ENCODE measurements at places on chromosomes 3 and 15. TPM values are rescaled to one million over a fixed set of nuclear protein-coding genes. Genes with fewer than 3 reads are reported as not detected.

DNA sequence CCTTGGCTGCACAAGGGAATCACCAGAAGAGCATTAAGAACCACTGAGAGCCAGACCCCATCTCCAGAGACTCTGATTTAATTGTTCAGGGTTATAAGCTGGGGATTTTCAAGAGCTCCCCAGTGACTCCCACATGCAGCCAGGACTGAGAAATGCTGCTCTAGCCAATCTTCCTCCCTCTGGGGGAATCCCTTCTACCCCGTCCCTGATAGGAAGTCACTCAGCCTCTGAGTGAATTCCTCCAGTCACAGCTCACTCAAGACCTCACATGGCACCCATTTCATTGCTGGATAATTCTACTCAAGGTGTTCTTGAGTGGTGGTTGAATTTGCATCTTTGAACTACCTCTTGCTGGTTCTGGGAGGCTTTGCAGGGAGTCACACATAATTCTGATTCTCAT is 10.7 kb downstream of the CCR3 start:
- DNase-seq, result no peak

- DNase-seq, result no peak
Measured at GRCh38 chr3:46231323-46231722, 10.9 kb upstream of the CCR3 start.

DNA sequence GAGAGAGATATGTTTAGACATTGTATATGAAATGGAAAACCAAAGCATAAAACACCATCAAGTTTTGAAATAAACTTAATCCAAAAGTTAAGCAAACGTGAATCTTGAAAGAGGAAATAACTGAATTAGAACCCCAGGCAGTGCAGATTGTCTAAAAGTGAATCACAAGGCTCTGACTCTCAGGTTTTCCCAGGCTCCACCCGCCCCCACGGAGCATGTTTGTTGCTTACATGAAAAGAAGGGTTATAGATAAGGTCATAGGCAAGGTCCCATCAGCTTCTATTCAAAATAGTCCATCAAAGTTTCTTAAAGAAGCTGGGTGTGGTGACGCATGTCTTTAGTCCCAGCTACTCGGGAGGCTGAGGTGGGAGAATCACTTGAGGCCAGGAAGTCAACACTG is 29.0 kb upstream of the SLMAP start:
- no peak for DNase-seq

DNA sequence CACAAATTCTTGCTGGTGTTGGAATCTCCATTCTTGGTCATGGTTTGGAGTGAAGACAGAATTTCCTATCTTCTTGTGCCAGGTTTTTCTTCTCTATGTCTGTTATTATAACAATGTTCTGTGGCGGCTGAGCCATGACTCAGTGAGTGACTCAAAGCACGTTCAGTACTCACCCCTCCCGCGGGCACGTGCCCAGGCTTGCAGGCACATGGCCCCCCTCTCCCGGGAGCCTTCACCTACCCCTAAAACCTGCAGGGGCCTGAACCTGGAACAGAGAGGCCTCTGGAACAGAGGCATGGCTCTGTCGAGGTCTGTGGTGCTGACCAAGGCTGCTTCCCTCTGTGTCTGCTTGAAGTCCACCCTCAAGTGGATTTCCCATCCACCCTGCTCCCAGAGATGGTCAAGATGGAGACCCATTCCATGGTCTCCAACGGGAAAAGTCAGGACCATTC is 27.6 kb downstream of the PLXNB1 start:
- DNase-seq, result peak; percentile 84

GRCh38 chr3:23664459-23664858 is 141.3 kb upstream of the UBE2E1 start:
- no peak for DNase-seq

DNA sequence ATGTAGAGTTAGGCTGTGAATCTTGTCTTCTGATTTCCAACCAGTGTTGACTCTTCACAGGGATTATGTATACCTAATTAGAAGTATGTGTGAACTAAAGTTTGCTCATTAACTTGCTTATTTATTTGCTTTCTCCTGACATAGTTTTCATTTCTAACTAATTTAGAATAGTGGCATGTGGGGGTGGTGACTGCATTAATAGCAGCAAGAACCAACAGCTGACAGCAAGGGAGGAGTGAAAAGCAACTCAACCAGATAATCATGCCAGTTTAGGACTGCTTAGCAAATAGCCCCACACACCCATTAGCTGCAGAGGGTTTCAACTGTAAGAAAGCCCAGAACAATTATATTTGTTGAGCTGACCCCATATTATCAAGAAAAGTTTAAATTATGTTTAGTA is 3.8 kb downstream of the ST3GAL6 start:
- DNase-seq, result no peak

GRCh38 chr3:196726788-196727675 is 12.6 kb upstream of the PAK2 start:
- DNase-seq, result no peak

GRCh38 chr3:40996382-40996781 is 202.9 kb upstream of the CTNNB1 start:
- no peak for DNase-seq

DNA sequence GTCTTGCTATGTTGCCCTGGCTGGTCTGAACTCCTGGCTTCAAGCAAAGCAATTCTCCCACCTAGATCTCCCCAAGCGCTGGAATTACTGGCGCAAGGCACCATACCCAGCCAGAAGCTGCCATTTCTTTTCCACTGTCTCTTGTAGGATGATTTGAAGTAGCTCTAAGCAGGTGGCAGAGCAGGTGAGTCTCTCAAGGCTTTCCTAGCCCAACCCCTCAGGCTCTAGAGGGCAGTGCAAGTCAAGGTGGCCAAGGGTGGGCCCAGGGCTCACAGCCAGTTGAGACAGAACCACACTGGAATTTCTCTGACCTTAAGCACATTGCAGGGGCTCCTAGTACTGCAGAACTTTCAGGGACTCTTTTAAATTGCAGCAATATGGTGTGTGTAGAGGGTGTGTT is 15.6 kb upstream of the DAG1 start:
- peak; percentile 44 for DNase-seq

DNA sequence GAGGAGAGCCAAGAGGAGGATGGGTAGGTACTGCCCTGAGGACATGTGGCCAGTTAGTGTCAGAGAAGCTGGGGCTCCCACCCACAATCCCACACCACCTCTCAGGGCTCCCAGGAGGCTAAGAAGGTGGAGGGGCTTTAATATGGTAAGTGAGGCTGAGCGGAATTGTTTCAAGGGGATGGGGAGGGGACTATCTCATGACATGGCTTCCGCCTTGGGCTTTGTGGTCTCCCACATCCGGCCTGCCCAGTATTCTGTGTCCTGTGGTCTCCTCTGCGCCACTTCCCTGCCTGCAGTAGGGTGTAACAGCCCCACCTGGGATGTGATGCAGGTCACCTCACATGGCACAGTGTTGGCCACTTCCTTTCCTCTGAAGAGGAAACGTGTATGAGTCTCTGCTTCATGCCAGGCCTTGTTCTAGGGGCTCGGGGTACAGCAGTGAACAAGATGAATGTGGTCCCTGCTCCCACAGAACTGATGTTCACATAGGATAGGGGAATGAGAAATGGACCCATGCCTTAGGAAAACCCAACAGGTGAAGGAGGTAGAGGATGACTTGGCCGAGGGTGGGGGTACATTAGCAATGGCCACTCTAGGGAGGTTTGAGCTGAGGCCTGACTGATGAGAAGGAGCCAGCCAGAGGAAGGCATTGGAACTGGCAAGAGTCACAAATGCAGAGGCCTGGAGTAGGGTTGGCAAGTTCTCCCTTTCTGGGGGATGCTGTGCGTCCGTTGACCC is 3.2 kb downstream of the NEIL1 start:
- DNase-seq, result no peak

GRCh38 chr3:16060945-16061344 is 113.5 kb upstream of the GALNT15 start:
- peak; percentile 51 for DNase-seq

GRCh38 chr15:85704720-85705429 is 89.8 kb downstream of the KLHL25 start:
- no peak for DNase-seq

DNA sequence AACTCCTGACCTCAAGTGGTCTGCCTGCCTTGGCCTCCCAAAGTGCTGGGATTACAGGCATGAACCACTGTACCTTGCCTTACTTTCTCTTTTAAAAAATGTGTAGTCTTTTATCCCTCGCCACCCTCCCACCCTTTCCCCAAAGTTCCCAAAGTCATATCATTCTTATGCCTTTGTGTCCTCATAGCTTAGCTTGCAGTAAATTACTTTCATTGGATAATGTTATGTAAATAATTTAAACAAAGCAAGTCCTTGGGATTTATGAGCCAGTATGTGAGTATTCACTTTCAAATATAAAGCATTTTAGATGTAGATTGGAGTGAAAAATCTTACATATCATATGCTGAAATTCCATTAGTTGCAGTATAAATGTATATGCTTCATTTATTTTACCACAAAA is 11.0 kb downstream of the GTF2A2 start:
- no peak for DNase-seq

DNA sequence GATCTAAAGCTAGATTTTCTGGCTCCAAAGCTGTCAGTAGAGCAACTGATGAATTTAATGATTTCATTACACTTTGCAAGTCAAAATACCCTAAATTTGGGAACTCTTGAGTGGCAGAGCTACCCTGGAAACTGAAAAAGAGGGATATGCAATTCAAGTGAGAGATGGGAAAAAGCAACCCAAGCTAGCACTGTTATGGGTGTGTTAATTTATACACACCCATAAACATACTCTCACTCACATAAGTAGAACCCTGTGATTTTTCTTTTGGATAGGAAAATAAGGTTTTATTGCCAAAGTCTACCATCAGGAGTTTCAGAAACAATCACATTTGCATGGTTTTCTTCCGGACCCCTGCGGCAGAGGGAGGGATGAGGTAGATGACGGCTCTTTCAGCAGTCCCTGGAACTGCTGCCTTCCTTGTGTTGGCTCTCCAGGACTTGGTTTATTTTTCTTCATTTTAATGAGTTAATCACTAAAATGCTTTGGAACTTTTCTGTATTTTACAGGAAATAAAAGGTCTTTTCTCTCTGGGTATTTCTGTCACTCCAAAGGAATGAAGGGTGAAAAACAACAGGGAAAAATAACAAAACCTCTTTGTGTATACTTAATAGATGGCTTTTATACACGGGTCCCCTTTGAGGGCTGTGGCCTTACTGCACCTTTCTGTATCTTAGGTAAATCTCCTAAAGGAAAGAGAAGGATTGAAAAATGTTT is 63.8 kb downstream of the TTC23 start:
- no peak for DNase-seq

DNA sequence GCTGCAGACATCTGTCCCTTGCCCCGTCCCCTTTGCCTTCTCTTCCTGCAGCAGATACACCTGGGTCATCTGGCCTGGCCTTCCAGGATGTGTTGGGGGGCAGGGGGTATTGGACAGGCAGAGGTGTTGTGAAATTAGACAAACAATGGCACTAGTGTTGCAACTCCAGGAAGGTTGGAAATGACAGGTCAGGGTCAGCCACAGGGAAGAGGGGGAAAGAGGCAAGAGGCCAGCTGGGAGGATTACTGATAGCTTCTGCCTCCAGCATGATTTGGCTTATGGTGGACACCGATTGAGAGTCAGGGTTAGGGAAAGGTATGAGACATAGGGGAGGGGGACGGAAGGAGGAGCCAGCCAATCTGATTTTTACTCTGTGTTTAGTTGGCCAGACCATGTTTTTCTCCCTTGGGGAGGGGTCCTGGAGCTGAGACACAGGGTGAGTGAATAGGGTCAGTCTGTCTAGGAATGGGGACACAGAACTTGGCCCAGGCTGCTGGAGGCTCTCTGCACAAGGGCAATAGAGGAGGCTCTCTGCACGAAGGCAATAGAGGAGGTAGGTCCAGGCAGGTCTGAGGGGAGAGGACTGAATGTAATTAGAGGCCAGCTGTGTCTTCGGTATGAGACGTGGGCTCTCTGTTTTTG is 3.4 kb upstream of the ATP2B2 start:
- DNase-seq, result no peak

DNA sequence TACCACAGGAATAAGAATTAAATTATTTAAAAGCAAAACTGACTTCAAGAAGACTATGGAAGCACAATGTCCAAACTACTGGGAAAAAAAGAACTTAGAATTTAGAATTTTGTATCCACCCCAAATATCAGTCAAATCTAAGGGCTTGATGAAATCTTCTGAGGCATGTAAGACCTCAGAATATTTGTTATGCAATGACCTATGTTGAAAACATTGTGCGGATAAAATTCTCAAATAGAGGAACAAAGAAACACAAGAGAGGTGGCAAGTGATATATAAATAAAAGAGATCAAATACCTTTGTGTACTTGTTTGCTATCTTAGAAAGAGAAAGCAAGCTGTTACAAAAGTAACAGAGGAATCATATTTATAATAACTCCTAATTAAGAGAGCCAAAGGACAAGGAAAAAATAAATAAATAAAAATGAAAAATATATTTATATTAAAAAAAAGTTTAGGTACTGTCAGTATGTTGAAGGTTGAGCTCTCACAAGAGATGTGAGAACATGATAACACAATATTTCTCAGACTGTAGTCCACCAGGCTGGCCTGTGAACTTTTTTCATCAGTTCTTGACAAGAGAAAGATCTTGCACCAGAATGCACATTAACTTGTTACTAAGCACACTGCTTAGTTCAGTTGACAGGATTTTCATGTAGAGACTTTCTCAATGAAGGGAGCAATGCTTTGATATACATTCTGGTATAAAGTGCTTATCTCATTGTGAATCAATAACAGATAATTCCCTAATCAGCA is 50.0 kb downstream of the CPA3 start:
- no peak for DNase-seq

DNA sequence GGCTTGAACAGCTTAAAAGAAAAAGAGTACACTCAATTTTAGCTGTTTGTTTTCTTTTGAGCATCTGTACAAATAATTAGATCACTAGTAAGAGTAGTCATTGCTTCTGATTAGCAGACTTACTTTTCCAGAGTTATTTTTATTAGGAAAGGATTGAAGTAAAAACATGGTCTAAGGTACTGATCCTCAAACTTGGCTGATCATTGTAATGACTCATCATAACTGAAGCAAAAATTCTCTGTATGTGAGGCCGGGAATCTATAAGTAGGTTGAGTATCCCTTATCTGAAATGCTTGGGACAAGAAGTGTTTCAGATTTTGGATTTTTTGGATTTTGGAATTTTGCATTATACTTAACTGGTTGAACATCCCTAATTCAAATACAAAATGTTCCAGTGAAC is 12.4 kb downstream of the NMD3 start:
- no peak for DNase-seq

- DNase-seq, result no peak
Measured at GRCh38 chr15:77015646-77016320, 20.9 kb downstream of the PSTPIP1 start.

DNA sequence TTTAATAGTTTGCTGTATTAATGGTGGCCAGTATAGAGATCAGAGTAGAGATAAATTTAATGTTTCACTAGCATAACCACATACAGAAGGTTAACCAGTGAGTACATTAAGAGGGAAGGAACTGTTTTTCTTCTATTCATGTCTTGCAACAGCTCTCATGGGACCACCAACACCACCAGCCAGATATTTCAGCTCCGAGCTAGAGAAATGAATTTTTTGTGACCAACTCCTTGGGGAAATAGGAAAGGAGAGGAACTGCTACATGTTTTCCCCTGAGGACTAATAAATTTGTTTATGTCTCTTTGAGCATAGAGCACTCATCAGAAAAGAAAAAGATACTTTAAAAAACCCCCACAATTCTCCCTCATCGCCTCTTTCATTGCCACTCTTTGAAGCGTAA is 247.5 kb downstream of the MBNL1 start:
- DNase-seq, result no peak

GRCh38 chr15:69224383-69224782 is 63.9 kb downstream of the GLCE start:
- no peak for DNase-seq

TLR9 gene
- 0.25 TPM for total RNA-seq

TRPM1 gene
- 4.4 TPM for total RNA-seq

EIF2B5 gene
- 37.2 TPM for total RNA-seq

CCR1 gene
- total RNA-seq, result 0.16 TPM

PLA2G4F gene
- total RNA-seq, result 0.31 TPM
